ENCODE measurements at places on chromosomes 16 and 17. TPM values are rescaled to one million over a fixed set of nuclear protein-coding genes. Genes with fewer than 3 reads are reported as not detected.

Gene NRN1L
- total RNA-seq = not detected

Gene CCDC78
- 5.6 TPM for total RNA-seq

Gene MYH13
- total RNA-seq = not detected

Gene NTN1
- 0.42 TPM for total RNA-seq

Gene C17orf78
- total RNA-seq = not detected

Gene KRTAP3-2
- total RNA-seq = not detected

Gene RHBDL3
- 5.5 TPM for total RNA-seq

Gene SNAI3
- total RNA-seq = not detected

Gene KRT39
- not detected for total RNA-seq

Gene PNMT
- 0.20 TPM for total RNA-seq

Gene BLMH
- 45.9 TPM for total RNA-seq

Gene DNAH9
- not detected for total RNA-seq

Gene B3GNT9
- total RNA-seq = 9.5 TPM

Gene ITGA2B
- total RNA-seq = 1.2 TPM

Gene TMEM98
- 48.2 TPM for total RNA-seq

Gene CPHXL2
- total RNA-seq = not detected

Gene TBC1D3
- total RNA-seq = not detected

Gene CCDC154
- 0.05 TPM for total RNA-seq

Gene SLC2A4
- 0.40 TPM for total RNA-seq

Gene TP53TG3C
- 0.79 TPM for total RNA-seq
